ENCODE measurements at places on chromosomes 13 and 19. TPM values are rescaled to one million over a fixed set of nuclear protein-coding genes. Genes with fewer than 3 reads are reported as not detected.

Gene GNG7
- 18.8 TPM for total RNA-seq

Gene ADGRE3
- not detected for total RNA-seq

Gene IL27RA
- total RNA-seq: 3.0 TPM

Gene MBD3L3
- not detected for total RNA-seq

Gene ZIC2
- not detected for total RNA-seq

Gene PEAK3
- total RNA-seq: 1.0 TPM

Gene BRME1
- 0.66 TPM for total RNA-seq

Gene PTH2
- not detected for total RNA-seq

Gene SYNE4
- not detected for total RNA-seq

Gene TMIGD2
- not detected for total RNA-seq

Gene RANBP3
- 98.9 TPM for total RNA-seq

GRCh38 chr13:88919970-88920628 is 1248.9 kb downstream of the SLITRK5 start:
- no peak for DNase-seq

GRCh38 chr13:20391597-20392452 is 133.8 kb downstream of the CRYL1 start:
- DNase-seq: no peak

DNA sequence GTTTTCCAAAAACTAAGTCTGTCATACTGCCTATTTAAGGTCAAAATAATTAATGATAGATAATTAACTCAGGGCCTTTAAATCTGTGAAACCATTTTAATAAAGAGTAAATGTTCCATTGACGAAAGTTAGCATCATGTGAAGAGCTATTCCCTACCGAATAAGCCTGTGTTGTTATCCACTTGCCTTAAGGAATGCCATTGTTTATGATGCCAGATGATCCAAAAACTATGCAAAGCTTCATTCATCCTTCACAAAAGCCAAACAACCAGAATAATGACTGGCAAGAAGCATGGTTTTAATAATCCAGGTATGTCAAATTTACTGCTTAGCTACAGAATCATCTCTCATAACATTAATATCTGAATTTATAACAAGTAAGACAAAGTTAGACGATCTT is 6.5 kb upstream of the GPC6 start:
- no peak for DNase-seq

GRCh38 chr13:94710065-94710781 is 2.1 kb downstream of the SOX21 start:
- DNase-seq: peak; percentile 74

GRCh38 chr13:64239372-64239771 is 2823.7 kb upstream of the PCDH20 start:
- no peak for DNase-seq

- DNase-seq: no peak
Measured at GRCh38 chr19:31597616-31598015, 248.4 kb upstream of the TSHZ3 start.

DNA sequence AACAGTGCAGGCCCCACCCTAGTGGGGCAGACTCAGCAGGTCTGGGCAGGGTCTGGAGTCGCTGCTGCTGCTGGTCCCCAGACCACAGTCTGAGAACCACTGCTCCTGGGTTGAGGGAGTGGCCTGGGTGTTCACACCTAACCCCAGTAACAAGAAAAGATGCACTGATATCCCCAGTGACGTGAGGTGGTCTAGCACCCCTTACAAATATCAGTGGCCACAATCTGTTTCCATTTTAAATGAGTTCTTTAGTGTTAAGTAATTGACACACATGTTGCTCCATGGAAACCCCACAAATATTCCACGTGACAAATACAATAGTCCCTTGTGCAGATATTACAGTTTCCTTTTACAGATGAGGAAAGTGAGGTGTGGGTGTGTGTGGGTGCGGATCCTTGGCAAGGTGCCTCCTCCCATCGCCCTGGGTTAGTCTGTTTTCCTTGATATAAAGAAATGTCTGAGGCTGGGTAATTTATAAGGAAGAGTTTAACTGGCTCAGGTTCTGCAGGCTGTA is 96.3 kb upstream of the GPR183 start:
- no peak for DNase-seq

DNA sequence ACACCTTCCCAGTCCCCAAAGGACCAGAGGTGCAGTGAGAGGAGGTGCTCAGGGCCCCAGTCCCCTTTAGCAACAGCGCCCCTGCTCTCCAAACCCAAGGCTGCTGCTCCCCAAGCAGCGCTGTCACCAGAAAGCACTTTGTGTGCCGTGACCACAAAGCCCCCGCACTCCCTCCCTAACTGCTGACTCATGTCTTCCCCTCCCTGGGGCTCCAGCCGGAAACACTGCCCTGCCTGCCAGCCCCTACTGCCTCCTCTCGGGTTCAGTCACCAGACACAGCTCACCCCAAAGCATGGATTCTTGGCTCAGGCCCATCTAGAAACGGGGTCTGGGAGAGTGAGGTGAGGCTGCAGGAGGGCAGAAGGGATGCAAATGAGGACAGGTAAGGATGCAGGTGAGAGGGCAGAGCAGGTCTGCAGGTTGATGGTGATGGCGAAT is 4.9 kb upstream of the TNFSF14 start:
- peak; percentile 94 for DNase-seq

DNA sequence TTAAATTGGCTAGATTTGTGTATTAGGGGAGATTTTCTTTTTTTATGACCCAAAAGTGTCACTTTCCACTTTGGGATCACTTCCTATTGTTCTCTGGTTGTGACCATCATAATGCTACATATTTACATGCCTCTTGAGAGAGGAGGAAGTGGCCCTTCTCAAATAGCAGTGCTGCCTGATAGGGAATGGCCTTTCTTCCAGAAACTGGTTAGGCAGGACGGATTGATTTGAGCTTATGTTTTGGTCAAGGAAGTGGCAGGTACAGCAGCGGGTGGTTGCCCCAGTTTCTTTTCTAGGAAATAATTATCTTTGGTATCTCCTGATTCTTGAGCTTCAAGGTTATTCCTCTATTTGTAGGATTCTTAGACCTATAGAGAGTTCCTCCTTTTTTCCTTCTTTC is 21.9 kb upstream of the WTIP start:
- no peak for DNase-seq

DNA sequence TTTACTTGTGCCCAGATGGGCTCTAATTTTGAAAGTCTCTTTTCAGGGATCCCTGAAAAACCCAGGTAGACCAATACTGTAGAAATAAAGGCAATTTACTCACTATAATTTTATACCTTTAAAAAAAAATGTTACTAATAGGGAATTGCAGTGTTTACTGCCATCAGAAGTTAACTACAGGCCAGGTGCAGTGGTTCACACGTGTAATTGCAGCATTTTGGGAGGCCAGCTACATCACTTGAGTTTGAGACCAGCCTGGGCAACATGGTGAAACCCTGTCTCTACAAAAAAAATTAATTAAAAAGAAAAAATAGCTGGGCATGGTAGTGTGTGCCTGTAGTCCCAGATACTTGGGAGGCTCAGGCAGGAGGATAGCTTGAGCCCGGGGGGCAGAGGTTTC is 10.2 kb downstream of the USP12 start:
- no peak for DNase-seq

- DNase-seq: no peak
Measured at GRCh38 chr19:33397536-33398360, 24.2 kb downstream of the CEBPG start.

- DNase-seq: no peak
Measured at GRCh38 chr13:101942038-101942437, 459.8 kb downstream of the FGF14 start.

DNA sequence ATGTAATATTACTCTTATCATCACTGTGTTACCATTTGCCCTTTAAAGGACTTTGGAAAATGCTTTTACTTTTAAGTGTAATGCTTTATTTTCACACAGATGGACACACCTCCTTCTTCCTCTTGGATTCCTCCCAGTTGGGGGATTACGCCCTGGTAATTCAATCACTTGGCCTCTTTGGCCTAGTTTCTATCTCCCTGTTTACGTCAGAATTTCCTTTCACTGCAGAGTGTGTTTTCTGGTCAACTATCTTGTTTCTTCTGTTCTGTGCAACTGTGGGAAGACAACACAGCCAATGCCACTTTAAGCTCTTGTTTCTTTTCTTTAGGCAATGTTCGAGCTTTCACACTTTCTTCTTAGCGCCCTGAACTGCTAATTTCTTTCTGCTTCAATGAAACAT is 257.3 kb upstream of the MAB21L1 start:
- peak; percentile 74 for DNase-seq

DNA sequence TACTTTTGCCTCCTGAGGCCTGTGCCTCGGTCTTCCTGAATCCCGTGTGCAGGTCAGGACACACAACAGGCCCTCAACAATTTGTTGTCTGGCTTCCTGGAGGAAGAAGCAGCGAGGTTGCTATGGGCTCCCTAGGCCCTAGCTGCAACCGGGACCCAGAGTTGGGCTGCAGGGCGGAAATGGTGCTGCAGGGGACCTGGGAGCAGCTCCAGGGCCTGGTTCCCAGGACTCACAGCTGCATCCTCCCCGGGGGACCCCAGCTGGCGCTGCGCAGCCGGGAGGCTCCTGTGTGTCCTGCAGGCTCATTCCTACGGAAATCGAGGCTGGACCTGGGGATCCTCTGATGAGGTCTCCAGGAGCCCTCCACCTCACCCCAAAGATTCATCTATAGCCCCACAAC is 999 bp upstream of the TNFAIP8L1 start:
- DNase-seq: no peak

DNA sequence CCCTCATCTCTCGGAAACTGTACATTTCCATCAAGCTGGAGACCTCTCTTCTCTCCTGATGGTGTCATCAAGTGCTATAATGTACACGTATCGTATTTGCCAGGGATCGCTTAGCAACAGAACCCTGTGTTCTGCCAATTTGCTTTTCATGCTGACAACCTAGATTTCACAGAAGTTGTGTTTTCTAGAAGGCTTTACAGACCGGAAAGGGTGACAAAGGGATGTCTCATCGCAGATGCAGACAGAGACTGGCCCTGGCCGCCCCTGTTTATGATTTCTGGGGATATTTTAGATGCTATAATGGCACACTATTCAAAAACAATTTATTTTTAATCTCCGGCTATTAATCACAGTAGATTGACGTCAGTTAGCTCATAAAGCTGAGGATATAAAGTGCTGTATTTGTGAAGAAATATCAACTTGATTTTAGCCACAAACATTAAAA is 291.4 kb downstream of the IRS2 start:
- DNase-seq: no peak

DNA sequence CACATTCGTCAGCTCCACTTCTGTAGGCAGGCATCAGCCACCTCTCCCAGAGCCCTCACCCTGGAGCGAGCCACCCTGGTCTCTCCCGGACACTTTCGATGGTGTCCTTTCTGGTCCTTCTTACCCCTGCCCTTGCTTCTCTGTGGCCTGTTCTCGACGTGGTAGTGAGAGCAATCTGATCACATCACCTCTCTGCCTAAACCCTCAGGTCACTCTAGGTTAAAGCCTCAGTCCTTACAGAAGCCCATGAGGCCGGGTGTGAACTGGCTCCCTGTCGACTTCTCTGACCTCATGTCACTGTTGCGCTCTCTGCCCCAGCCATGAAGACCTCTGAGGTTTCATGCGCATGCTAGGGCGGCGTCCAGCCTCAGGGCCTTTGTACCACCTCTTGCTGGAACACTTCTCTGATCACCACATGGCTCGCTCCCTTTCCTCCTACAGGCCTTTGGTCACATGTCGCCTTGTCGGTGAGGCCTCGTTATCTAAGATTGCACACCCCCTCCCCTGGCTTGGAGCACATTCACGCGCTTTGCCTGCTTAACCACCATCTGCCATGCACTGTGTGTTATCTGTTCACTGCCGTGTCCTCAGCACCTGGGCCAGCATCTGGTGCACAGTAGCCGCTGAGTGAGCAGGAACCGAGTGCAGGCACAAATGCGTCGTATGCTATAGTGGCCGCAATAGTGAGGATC is 101.5 kb downstream of the DPF1 start:
- no peak for DNase-seq

DNA sequence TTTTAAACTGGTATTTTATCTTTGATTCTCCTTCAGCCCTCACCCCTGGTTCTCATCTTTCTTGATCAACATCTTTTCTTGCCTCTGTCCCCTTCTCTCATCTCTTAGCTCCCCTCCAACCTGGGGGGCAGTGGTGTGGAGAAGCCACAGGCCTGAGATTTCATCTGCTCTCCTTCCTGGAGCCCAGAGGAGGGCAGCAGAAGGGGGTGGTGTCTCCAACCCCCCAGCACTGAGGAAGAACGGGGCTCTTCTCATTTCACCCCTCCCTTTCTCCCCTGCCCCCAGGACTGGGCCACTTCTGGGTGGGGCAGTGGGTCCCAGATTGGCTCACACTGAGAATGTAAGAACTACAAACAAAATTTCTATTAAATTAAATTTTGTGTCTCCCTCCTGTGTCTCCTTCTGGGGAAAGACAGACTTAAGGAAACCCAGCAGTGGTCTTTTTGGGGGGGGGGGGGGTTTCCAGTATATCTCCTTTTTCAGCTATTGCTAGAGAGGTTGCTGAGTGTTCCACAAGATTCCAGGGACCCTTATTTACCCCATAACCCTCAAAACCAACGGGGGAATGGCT is 1.5 kb upstream of the RAD23A start:
- no peak for DNase-seq

- no peak for DNase-seq
Measured at GRCh38 chr13:111394211-111394922, 73.9 kb downstream of the TEX29 start.

DNA sequence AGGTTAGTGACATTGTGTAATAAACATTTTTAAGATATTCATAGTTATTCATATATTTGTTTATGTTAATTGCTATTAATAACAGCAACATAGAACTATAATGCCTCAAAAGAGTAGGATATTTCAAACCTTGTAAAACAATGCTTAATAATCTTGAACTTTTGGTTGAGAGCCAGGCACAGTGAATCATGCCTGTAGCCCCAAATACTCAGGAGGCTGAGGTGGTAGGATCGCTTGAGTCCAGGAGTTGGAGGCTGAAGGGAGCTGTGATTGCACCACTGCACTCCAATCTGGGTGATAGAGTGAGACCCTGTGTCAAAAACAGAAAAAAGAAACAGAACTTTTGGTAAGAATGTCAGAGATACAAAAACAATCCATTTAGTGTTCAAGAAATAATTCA is 213.9 kb upstream of the SLITRK1 start:
- DNase-seq: no peak

GRCh38 chr19:33348301-33349010 is 25.1 kb upstream of the CEBPG start:
- DNase-seq: no peak
